ENCODE measurements at places on chromosomes 11 and 22.

- H3K4me1 ChIP-seq, result peaks cover 8% of the 10 kb centered on the region
- no peaks in the 10 kb centered on the region for H3K27me3 ChIP-seq
- no peak overlapping the region for H3K27ac ChIP-seq
- DNase-seq, result peak; percentile 77
- H3K4me3 ChIP-seq, result no peak overlapping the region
Measured at GRCh38 chr11:64146036-64146955, 19.6 kb downstream of the MACROD1 start.

DNA sequence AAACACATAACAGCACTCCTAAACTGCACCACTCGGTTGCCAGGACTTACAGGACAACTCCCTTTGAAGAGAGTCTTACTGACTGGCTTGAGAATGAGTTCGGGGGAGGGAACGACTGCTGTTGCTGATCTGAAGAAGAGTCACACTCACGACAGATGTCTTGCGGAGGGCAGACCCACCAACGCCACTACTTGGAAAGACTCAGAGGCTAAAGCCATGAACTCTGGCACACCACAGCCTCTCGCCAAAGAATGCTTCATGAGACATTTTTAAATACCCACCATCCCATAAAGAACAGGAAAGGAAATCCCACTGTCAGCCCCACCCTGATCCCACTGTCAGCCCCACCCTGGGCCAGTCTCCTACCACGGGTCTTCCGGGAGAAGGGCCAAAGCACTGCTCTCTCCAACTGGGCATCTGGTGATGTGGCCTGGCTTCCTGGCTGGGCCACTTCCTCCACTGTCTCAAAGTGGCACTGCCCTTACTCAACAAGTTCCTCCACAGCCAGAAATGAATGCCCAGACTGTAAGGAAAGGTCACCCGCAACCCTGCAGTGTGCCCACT, 73.6 kb downstream of the MICAL3 start:
- no peaks in the 10 kb centered on the region for H3K36me3 ChIP-seq
- H3K27me3 ChIP-seq, result no peaks in the 10 kb centered on the region
- peak overlapping the region; percentile 2 for H3K27ac ChIP-seq
- no peak overlapping the region for H3K4me3 ChIP-seq
- no peak for DNase-seq

- H3K36me3 ChIP-seq, result no peaks in the 10 kb centered on the region
- no peak for DNase-seq
- no peaks in the 10 kb centered on the region for H3K4me1 ChIP-seq
- no peaks in the 10 kb centered on the region for H3K27me3 ChIP-seq
- no peak overlapping the region for H3K4me3 ChIP-seq
Measured at GRCh38 chr11:25771605-25772004, 560.3 kb upstream of the ANO3 start.

DNA sequence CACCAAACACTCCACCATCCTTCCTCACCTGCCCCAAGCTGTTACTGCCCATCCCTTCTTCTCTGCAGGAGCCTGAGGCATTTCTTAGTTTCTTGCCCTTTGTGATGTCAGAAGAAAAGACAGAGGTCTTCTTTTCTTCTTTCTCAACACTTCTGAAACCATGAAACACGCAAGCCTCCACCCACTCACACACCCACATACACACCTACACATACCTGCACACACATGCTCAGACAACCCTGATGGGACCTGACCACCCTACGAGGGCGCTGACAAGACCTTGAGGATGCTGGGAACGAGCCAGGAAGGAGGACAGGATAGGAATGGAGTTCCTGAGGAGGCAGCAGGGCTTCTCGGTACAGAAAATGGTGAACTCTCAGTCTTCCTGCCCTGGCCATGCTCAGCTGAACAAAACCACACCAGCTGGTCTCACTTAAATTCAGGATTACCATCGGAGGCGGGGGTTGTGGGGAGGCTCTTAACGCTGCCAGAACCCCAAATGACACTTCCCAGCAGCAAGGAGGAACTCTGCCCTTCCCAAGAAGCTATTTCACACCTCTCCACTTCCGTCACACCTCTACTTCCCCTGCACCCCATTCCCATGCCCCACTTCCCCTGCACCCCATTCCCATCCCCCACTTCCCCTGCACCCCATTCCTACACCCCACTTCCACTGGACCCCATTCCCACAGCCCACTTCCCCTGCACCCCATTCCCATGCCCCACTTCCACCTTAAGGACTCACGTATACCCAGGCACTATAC, 41.0 kb downstream of the CSF2RB start:
- no peak for DNase-seq
- no peaks in the 10 kb centered on the region for H3K36me3 ChIP-seq
- no peaks in the 10 kb centered on the region for H3K4me1 ChIP-seq
- peaks cover 10% of the 10 kb centered on the region for H3K27me3 ChIP-seq
- H3K4me3 ChIP-seq, result no peak overlapping the region

GRCh38 chr22:37601540-37602442, 6.8 kb upstream of the GGA1 start:
- no peak for DNase-seq
- H3K4me1 ChIP-seq, result peaks cover 1% of the 10 kb centered on the region
- peak overlapping the region; percentile 17 for H3K27ac ChIP-seq
- H3K36me3 ChIP-seq, result no peaks in the 10 kb centered on the region
- H3K4me3 ChIP-seq, result no peak overlapping the region
- H3K27me3 ChIP-seq, result no peaks in the 10 kb centered on the region

All from upper lobe of right lung (tissue), 1 donor.